ENCODE measurements at places on chromosomes 5 and 9. TPM values are rescaled to one million over a fixed set of nuclear protein-coding genes. Genes with fewer than 3 reads are reported as not detected.

GRCh38 chr5:168601972-168602371, 22.8 kb upstream of the PANK3 start:
- no peak for DNase-seq

- no peak for DNase-seq
These were observed 169.2 kb upstream of the RGMB start for GRCh38 chr5:98604301-98604700.

DNA sequence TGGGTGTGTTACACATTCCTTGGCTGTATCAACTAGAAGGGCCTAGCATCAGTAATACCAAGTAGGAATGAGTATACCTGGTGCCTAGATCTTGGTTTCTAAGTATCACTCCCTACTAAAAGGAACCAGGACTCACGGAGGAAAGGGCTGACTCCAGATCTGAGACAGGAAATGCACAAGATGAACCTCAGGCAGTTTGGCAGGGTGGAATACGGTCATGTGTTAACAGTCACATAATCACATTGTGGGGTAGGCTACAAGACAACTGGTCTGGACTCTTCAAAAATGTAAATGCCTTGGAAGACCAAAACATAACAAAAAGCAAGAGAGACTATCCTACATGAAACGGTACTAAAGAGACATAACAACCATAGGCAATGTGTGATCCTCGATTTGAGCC, 158.8 kb downstream of the CRB2 start:
- DNase-seq, result no peak

- no peak for DNase-seq
These were observed 39.7 kb downstream of the RAPGEF6 start for GRCh38 chr5:131595088-131596033.

- no peak for DNase-seq
These were observed 195.4 kb upstream of the MSX2 start for GRCh38 chr5:174528821-174529544.

Gene NRARP
- 12.3 TPM for total RNA-seq

DNA sequence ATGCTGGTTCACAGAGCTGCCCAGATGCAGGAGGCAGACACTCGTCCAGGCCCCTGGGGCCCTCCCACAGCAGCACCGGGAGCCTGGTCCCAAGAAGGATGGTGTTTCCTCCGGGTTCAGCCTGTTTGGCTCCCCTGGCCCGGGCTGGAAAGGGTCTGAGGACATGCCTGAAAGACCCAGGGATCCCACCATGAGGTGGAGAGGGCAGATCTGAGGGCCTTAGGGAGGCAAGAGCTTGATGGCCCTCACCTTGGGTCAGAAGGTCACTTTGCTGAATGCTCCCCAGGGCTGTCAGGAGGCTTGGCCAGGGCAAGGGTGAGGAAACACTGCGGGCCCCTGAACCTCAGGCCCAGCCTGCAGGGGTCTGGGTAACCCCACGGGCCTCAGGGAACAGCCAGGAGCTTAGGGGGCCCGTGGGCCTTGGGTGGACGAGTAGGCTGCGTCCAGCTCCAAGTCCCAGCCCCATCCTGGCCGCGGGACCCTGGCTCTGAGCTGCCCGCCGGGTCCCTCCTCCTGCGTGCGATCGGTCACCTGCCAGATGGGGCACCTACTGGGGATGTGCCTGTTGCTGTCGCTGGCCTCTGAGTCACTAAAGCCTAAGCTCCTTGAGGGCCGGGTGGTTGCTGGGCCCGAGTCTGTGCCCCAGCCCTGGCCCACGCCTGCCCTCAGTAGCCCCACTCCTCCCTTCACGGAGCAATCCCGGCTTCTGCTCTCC, 106.2 kb downstream of the ZNF354C start:
- no peak for DNase-seq

GRCh38 chr5:76800579-76800978, 18.3 kb upstream of the F2RL1 start:
- DNase-seq, result no peak

GRCh38 chr5:87665166-87665565, 252.4 kb upstream of the CCNH start:
- DNase-seq, result no peak

- no peak for DNase-seq
These were observed 3.4 kb downstream of the PRRC2B start for GRCh38 chr9:131397100-131397790.

DNA sequence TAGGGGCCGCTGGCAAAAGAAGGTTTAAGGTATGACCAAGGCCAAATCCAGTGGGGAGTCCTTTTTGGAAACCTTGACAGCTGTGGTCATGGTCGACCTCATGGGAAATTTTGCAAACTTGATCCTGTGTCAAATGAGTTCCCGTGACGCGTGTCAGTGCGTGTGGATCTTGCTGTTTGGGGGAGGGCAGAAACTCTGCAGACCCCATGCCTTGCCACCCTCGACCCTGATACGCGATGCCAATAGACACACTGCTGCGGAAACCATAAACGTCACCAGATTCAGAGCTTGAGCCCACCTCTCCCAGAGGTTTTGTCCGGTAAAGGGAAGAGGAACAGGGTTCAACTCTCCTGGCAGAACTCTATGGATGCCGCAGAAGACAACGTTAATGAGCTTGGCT, 104.7 kb downstream of the ADAMTS2 start:
- no peak for DNase-seq

DNA sequence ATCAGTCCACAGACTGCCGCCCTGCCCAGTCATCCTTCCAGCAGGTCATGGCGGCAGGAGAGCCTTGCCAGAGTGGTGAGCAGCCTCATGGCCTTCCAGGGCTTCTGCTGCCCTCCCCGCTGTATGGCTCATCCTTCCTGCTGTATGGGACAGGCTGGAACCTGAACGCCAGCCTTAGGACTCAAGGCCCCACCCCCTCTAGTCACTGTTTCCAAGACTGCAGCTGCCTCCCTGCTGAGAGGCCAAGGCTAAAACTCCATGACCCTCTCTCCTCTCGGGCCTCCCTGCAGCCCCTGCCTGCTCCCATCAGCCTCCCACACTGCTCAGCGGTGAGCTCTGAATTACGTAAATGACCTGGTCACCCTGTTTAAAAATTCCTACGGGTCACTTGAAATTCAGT, 227.5 kb downstream of the AGTPBP1 start:
- no peak for DNase-seq

Gene CDH6
- 7.0 TPM for total RNA-seq

Gene LCP2
- 68.6 TPM for total RNA-seq

Measured in omental fat pad (tissue), 4 donors.